Glomerular endothelial cell (primary cell): ENCODE measurements at places on chromosomes 2 and 18.

- no peak for DNase-seq
Measured at GRCh38 chr18:8218197-8218596, 391.0 kb upstream of the RAB12 start.

DNA sequence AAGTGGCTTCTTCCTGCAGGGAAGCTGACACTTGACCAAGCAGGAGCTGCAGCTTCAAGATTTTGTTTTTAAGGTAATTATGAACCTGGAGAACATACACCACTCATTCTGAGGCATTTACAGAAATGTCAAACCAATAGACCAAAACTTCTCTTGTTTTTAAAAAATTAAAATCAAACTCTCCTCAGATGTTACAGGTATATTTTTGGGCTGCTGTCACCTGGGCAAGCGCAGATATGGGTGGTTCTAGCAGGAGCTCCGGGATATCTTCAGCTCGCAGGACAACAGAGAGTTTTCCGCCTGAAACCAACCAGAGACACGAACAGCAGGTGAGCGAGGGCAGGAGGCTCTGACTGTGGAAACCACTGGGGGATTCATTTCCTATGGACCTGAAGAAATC is 4.1 kb downstream of the LCT start:
- DNase-seq: no peak

DNA sequence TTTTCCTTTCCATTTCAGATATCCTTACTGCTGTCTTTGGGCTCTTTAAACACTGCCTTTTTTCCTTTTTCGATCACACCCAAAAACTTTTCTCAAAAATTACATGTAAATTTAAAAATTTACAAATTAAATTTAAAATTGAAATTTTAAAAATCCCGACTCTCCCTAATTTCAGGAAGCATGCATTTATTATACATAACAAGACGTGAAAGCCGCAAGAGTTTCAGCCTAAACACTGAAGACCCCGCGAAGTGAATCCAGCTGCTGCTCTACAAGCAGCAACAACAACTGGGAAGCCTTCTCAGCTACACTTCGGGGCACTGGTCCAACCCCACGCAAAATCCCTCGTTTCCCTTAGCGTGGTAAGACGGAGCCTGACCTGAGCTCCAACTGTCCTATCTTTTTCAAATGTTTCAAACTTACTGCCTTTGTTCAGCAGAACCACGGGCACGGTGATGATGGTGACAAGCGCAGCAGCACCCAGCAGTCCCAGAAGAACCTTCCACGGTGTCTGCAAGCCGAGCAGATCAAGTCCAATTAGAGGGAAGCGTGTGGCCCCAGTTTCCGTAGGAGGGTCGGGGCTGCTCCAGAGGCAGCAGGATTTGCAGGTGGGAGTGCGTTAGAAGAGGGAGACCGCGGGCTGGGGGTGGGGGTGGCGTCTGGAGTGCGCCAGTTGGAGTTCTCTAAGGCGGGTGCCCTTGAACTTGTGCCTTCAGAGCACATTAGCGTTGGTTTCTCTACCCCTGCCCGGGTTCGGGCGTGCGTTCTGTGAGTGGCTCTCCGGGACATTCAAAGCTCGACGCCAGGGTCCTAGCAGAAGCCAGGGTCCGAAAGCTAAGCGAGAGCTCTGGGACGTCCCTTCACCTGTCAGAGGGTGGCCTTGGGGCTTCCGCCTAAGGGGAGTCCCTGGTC is 783 bp downstream of the DPP4 start:
- no peak for DNase-seq

DNA sequence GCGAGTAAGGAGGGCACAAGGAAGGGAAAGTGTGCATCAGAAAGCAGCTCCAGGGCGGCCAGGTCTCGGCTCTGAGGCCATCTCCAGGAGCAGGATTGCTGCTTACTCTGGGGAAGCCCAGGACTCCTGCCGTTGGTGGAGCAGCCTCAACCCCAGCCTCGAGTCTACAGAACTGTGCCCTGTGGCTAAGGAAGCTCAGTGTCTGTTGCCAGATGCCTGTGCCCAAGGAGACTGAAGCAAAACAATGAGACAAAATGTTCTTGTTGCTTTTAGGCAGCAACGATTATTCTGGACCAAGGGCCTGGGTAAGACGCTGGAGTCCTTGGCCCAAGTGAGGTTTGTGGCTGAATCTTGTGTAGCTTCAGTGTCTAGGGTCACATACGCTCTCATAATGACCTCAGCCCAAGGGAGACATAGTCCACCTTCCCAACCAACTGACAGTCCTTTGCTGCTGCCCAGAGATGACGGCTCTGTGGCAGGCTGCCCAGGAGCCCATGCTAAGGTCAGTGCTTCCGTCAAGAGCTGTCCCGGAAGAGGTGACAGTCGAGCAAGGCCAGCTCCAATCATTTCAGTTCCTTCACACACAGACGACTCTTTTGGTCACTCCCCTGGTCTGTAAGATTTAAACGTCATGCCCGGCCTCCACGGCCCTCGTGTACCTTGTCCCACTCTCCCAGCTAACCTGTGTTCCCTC is 223.8 kb downstream of the TTC32 start:
- no peak for DNase-seq
